ENCODE measurements at places on chromosomes 12 and 14.

GRCh38 chr12:61998791-61999190 is 261.4 kb upstream of the USP15 start:
- DNase-seq: no peak

DNA sequence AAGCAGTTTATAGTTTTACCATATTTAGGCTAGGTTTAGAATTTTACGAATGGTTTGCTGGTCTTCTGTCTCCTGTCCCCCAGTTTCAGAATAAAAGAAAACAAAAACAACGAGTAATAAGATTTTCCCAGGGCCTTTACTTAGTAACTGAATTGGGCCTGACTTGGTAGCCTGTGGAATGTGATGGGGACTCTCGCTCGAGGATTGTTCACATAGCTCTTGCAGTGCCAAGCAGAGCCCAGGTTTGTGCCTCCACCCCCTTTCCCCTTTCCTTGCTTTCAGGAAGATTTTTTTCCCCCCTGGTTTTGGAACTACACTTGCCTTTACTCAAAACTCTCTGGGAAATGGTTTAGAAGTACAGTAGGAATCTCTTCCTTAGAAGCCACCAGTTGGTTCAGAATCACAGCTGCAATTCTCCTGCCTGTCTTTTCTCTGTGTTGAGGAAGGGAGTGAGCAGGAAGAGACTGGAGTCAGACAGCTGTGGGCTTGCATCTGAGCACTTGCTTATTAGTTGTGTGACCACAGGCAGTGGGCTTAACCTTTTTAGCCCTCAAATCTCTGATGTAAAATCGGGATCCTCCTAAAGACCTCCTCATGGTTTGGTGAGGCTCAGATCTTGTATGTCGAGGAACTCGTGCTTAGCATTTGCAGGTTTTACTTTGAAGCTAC is 501.2 kb downstream of the PCNX1 start:
- DNase-seq: no peak

- no peak for DNase-seq
Observed at GRCh38 chr14:24425704-24426103, 3.8 kb downstream of the CBLN3 start.

DNA sequence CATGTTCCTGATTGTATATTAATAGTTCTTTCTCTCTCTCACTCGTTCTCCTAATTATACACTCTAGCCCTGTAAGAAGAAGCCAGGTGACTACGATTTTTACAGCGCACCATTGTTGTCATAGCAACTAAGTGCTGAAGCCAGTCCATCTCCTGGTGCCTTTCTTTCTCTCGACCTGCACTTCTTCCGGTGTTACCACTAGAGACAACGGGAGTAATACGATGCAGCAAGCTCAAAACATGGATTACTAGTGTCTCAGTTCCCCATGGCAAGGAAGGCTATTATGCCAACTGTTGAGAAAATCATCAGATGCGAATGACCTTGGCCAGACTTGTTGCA is 40.8 kb upstream of the DCD start:
- no peak for DNase-seq

- no peak for DNase-seq
Observed at GRCh38 chr14:53249059-53249458, 95.9 kb upstream of the DDHD1 start.

DNA sequence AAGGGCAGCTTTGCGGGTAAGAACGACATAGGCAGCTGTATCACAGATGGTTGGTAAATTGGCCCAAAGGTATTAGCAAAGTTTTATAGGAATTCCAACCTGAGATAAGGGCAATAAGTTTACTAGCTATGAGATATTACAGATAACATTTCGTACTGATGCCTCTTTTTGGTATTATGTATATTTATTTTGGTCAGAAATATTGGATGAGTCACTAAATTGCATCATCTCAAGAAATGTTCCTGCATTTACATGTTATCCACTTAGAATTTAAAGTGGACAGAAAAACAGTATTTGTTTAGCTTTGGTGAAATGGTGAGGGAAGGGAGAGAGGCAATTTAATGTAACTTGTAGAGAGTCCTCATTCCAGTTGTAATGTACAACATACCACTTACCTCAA is 65.1 kb upstream of the PZP start:
- DNase-seq: no peak

- DNase-seq: no peak
Observed at GRCh38 chr14:20680363-20680762, 4.0 kb upstream of the RNASE4 start.

Data from thyroid gland (tissue), 4 donors.